ENCODE measurements at places on chromosomes 2 and 18.

GRCh38 chr2:240461471-240462072, 26.1 kb downstream of the GPC1 start:
- no peak for DNase-seq

GRCh38 chr18:5195656-5196055, 1.4 kb downstream of the AKAIN1 start:
- no peak for DNase-seq

DNA sequence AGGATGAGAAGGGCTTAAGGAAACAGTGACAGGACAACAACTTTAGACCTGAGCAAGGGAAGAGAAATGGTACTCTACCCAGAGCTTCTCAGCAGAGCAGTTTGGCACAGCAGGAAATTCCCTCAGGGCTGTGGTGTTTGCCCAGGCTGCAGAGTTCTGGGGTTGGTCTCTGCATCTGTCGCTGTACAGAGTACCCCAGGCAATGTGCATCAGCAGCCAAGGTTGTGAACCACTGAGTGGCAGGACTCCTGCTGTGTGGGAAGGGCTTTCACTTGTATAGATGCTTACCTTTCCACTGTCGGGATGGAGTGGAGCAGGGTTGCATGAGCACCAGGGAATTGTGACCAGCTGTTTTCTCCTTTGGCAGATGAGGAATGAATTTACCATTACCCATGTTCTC, 21.2 kb downstream of the STAMBP start:
- DNase-seq: no peak

DNA sequence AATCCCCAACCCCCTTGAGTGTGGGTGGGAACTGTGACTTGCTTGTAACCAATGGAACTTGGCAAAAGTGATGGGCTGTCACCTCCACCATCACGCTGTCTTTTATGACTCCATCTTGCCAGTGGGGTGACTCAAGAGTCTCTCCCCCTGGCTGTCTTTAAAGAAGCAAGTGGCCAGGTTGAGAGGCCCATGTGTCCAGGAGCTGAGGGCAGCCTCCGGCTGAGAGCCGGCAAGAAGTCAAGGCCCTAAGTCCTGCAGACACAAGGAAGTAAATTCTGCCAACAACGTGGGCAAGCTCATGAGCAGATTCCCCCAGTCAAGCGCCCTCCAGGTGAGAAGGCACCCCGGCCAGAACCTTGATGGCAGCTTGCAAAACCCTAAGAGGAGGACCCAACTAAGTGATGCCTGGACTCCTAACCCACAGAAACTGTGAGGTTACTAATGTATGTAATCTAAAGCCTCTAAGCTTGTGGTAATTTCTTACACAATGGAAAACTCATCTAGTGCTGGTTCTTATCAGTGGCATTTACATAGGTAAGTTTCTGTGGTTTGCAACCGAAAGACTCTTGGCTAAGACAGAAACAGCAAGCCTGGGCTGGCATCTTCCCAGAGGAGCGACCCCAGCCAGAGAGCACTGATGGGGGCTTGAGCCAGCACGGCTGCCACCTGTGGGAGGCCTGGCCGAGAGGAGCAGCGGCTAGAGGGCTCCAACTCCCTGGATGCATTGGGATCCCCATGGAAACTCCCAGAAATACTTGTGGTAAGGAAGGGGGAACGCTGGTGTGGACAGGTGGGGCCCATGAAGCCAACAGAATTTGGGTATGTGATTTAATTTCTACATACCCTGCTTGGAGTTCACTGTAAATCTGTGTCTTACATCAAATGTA, 49.3 kb downstream of the CIB4 start:
- no peak for DNase-seq

DNA sequence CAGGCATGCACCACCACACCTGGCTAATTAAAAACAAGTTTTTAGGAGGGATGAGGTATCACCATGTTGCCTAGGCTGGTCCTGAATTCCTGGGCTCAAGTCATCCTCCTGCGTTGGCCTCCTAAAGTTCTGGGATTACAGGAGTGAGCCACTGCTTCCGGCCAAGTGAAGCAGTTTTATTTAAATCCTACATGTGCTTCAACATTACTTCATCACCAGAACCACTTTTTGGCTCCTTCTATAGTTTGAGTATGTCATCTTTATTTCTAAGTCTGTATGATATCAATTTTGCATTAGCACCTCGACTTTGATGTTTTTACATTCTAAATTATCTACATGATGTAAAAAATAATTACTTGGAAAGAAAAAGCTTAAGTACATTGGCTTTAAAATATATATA, 144.3 kb downstream of the FMNL2 start:
- no peak for DNase-seq

DNA sequence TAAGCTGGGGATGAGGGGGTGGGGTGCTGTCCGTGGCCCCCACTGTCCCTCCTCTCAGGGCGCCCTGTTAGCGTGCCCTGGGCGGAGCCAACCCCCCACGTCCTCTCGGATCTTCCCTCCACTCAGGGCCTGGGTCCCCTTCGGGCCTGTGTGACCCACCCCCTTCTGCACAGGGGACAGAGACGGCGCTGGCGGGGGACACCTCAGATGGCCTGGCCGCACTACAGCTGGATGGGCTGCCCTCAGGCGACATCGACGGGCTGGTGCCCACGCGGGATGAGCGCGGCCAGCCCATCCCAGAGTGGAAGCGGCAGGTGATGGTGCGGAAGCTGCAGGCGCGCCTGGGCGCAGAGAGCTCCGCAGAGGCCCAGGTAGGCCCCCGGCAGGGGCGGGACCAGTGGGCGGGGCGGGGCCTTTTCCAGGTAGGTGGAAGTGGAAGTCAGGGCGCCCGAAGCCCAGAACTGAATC, 9.9 kb upstream of the KLHL30 start:
- no peak for DNase-seq

DNA sequence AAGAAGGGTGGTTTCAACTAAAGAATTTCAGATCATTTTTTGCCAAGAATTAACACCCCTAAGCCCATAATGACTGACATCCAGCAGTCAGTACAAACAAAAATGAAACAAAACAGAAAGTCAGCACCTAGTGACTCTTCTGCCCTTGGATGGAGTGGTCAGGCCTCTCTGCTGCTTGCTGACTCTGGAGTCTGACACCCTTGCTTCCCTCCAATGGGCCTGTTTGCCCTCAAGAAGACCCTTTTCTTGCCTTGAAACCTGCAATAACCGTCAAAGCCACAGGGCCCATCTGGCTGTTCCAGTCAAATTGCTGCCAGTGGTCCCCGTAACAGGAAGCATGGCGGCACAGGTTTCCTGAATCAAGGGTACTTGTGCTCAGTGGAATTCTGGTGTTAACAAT, 27.2 kb upstream of the CYTIP start:
- no peak for DNase-seq

DNA sequence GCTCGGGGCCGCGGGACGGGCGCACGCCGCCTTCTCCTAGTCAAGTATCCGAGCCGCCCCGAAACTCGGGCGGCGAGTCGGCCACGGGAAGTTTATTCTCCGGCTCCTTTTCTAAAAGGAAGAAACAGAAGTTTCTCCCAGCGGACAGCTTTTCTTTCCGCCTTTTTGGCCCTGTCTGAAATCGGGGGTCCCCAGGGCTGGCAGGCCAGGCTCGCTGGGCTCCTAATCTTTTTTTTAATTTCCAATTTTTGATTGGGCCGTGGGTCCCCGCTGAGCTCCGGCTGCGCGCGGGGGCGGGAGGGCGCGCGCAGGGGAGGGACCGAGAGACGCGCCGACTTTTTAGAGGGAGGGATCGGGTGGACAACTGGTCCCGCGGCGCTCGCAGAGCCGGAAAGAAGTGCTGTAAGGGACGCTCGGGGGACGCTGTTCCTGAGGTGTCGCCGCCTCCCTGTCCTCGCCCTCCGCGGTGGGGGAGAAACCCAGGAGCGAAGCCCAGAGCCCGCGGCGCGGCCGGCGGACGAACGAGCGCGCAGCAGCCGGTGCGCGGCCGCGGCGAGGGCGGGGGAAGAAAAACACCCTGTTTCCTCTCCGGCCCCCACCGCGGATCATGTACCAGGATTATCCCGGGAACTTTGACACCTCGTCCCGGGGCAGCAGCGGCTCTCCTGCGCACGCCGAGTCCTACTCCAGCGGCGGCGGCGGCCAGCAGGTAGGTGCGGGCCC, 617 bp downstream of the FOSL2 start:
- DNase-seq: no peak

GRCh38 chr18:78789850-78790249, 189.8 kb upstream of the SALL3 start:
- no peak for DNase-seq

- no peak for DNase-seq
Observed at GRCh38 chr2:50345701-50346591, 686.0 kb downstream of the NRXN1 start.

GRCh38 chr2:96176661-96177060, 31.4 kb upstream of the DUSP2 start:
- DNase-seq: no peak

- DNase-seq: no peak
Observed at GRCh38 chr18:35973650-35974049, 1.2 kb downstream of the RMP24 start.

DNA sequence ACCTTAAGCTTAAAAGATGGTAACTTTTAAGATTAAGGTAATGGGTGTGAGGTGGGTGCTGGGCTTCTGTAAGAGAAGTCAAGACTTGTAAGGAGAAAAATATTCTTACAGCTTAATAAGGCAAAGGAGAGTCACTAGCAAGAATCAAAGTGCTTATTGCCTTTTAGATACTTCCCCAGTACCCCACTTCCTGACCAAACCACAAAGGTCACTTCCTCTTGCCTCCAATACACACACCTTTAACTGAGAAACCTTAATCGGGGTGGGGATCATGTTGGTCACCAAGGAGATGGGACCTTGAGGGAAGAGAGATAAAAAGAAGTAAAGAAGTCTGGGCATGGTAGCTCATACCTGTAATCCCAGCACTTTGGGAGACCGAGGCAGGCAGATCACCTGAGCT, 10.6 kb upstream of the ATG16L1 start:
- no peak for DNase-seq

- DNase-seq: peak; percentile 3
Observed at GRCh38 chr2:10918661-10919409, 7.1 kb downstream of the KCNF1 start.

DNA sequence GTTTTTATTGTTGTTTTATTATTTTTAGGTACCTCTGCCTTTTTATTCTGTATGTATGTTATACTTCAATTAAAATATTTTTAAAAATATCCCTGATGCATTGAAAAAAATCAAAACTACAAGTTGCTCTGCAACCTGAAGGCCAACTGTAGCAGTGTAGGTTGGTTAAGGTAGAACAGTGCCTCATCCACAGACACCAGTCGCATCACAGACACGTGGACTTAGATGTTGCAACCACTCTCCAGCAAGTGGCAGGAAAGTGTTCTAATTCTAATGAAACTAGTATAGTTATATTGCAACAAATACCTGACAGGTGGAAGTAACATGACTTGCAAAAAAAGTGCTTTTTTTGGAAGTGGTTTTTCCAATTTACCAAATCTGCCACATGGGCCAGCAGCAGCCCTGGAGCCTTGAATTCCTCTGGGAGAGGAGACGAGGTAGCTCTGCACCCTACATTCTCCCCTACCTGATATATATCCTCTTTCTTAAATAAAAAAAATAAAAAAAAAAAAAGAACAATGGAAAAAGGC, 28.4 kb upstream of the SLC3A1 start:
- DNase-seq: no peak

GRCh38 chr2:199612509-199613130, 154.9 kb upstream of the SATB2 start:
- DNase-seq: no peak

DNA sequence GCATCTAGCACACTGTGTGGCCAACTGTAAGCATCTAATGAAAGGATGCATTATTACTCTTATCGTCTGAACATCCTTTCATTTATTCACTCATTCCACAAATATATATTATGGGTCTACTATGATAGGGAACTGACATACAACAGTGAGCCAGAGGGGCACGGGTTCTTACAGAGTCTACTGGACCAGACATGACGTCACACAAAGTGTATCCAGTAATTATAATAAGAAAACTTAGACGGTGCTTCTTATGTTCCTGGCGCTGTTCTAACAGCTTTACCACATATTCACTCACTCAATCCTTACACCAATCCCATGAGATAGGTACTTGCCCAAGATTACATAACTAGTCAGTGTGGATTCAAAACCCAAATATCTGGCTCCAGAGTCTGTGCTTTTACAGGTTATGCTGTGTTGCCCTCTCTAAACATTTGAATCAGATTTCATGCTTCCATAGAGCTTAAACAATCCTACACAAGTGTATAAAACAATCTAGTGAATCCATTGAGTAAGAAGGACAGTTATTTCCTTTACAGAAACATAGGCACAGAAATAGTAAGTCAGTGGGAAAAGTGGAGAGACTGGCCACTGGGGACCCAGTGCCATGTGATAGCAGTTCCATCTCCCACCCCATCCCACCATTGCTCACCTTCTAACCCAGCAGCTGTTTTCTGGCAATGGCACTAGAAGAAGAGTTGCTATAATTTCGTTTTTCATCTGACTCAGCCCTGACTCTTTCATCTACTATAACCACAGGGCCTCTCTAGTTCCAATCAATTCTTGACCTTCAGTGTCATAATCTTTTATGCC, 24.2 kb upstream of the ARL5A start:
- no peak for DNase-seq

DNA sequence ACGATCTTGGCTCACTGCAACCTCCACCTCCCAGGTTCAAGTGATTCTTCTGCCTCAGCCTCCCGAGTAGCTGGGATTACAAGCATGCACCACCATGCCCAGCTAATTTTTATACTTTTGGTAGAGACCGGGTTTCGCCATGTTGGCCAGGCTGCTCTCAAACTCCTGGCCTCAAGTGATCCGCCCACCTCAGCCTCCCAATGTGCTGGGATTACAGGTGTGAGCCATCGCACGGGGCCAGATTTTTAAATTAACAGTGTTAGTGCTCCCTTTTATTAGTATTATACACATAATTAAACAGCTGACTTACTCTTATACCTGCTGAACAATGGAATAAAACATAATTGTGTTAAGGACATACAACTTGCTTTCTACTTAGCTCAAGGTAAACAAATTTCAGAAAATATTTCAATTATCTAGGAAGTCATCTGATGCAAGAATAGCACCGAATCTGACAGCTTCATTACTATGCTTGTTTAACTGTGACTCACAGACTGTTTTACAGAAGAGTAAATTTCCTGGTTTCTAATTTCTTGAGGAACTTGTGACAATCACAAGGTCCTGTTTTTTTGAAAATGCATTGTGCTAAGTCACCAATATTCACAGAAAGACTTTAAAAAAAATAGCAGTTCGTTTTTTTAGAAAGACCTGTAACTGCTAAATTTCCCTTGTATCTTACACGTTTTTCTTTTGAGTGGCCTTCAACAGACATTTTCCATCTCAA, 51.2 kb downstream of the SPIRE1 start:
- peak; percentile 79 for DNase-seq

DNA sequence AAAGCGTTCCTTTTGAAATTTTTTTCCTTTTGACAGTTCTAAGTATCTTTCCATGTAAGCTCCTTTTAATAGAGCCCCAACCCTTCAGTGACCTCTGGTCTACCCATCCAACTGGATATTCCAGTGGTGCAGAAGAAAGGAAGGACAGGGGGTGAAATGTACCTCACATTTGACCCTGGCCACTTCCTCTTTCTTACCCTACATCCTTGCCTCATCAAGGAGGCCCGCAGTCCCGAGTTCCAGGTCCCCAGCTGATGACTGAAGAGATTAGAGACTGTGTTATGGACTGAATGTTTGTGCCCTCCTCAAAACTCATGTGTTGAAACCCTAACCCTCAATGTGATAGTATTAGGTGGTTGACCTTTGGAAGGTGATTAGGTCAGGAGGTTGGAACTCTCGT, 158.1 kb downstream of the RBM43 start:
- no peak for DNase-seq

All from fibroblast of upper back skin (primary cell).